ENCODE measurements at places on chromosomes 4 and X. TPM values are rescaled to one million over a fixed set of nuclear protein-coding genes. Genes with fewer than 3 reads are reported as not detected.

RTL5 gene
- 7.5 TPM for total RNA-seq

SPANXD gene
- not detected for total RNA-seq

RTL3 gene
- not detected for total RNA-seq

GAGE10 gene
- total RNA-seq, result not detected

OR13H1 gene
- total RNA-seq, result not detected

ARR3 gene
- not detected for total RNA-seq

CXCL8 gene
- total RNA-seq, result 31.5 TPM

ABCE1 gene
- total RNA-seq, result 66.7 TPM

SPP1 gene
- total RNA-seq, result 636 TPM

CENPC gene
- 17.5 TPM for total RNA-seq

TRIM60 gene
- total RNA-seq, result not detected

CTAG2 gene
- not detected for total RNA-seq

RPS6KA3 gene
- 38.3 TPM for total RNA-seq

RLIM gene
- total RNA-seq, result 36.6 TPM

ADH4 gene
- total RNA-seq, result 4.8 TPM

NXF2B gene
- not detected for total RNA-seq

GCNA gene
- 1.3 TPM for total RNA-seq

IQCM gene
- total RNA-seq, result not detected

IL3RA gene
- total RNA-seq, result 13.3 TPM

PAGE2B gene
- total RNA-seq, result not detected

FAM184B gene
- not detected for total RNA-seq

TMEM271 gene
- total RNA-seq, result not detected

MID2 gene
- total RNA-seq, result 23.4 TPM

GSX2 gene
- not detected for total RNA-seq

FAM47E gene
- 3.3 TPM for total RNA-seq

GLUD2 gene
- 5.6 TPM for total RNA-seq

XG gene
- 3.4 TPM for total RNA-seq

UNC5C gene
- 0.35 TPM for total RNA-seq

UTP14A gene
- 22.5 TPM for total RNA-seq

TMEM35A gene
- 0.19 TPM for total RNA-seq

RASSF6 gene
- total RNA-seq, result not detected

AVPR2 gene
- total RNA-seq, result 7.2 TPM

All from mesenteric fat pad (tissue), 1 donor.